ENCODE measurements at places on chromosomes 13 and 19.

- DNase-seq: no peak
Measured at GRCh38 chr13:45747071-45747470, 45.0 kb downstream of the CBY2 start.

DNA sequence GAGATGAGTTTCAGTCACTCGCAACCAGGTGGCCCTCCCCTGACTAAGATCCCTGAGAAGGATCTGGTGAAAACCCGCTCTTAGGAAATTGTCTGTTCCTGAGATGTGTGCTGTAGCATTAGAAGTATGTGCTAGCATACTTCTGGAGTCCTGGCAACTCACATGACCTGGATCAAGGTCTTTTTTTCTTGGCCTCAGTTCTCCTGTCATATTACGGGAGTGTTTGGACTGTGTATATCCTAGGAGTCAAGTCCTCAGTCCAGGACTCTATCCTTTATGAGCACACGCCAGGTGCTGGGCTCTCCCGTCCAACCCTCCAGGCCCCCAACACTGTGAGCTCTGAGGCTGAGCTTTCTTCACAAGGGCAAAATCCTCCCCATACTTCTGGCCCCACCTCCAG is 156.4 kb downstream of the UQCRFS1 start:
- no peak for DNase-seq

DNA sequence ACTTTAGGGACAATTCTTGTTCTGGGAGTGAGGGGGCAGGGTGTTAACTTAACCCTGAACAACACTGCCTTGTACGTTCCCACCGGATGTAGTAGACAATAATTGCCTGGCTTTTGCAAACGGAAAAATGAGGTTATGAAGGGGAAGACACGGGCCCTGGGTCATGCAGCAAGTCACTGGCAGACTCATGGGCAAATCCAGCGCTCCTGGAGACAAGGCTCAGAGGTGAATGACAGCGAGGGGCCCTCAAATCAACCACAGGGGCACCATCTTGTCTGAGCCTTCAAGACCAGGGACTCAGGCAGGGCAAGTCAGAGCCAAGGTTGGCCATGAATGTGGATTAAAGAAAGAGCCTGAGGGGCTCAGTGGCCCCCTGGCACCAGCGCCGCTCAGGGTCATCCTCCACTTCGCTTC is 2.8 kb downstream of the RASA3 start:
- no peak for DNase-seq

DNA sequence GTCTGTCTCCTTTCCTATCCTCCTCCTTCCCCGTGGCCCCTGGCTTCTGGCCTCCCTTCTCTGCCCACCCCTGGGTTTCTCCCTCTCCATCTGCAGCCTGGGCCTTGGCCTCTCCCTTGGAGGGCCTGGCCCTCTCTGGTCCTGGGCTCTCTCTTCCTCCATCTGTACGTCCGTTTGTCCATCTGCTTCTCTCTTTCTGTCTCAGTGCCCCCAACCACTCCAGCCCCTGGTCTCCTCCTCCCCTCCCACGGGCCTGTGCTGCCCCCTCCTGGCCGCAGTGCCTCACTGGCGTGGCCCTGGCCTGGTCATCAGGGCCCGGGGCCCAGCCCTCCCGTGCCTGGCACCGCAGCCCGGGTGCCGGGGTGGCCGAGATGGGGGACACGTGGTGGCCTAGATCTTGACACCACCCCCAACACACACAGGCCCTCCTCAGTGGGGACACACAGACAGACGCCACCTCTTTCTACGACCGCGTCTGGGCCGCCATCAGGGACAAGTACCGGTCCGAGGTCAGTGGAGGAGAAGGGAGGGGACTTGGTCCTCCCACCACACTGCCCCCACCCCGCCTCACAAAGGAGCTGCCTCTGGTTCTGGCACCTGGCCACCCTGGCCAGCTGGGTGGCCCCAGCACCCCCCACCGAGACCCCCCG is 11.3 kb downstream of the PRKCSH start:
- DNase-seq: peak; percentile 80

GRCh38 chr19:34241513-34242337 is 12.6 kb upstream of the GARRE1 start:
- peak; percentile 80 for DNase-seq

- DNase-seq: peak; percentile 78
Measured at GRCh38 chr19:49425922-49426592, 869 bp downstream of the GFY start.

DNA sequence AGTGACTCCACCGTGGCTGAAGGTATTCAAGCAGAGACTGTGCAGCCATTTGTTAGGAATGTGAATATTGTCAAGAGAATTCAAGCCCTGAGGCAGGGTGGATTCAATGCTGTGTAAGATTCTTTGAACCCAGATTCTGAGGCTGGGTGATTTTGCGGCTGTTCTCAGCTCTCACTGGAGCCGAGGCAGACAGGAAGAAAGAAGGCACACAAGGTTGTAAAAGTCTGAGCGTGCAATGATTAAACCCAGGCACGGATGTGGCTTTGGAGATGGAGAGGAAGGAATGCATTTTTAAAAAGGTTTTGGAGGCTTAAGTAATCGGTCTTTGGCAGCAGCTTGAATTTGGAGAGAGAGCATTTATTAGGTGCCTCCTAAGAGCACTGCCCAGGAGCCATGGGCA is 187.9 kb downstream of the KATNAL1 start:
- no peak for DNase-seq

- DNase-seq: no peak
Measured at GRCh38 chr13:29718694-29719093, 123.2 kb upstream of the SLC7A1 start.

GRCh38 chr19:32401992-32402391 is 3.6 kb upstream of the DPY19L3 start:
- DNase-seq: no peak

GRCh38 chr13:106029676-106030290 is 505.7 kb downstream of the EFNB2 start:
- DNase-seq: no peak

GRCh38 chr13:44068737-44069136 is 189.0 kb downstream of the LACC1 start:
- DNase-seq: no peak

Measured in ecto neural progenitor cell (in vitro differentiated cells).